Activated T-helper 17 cell treated with anti-CD3 and anti-CD28 coated beads, Interleukin-2, amount 50 U/mL, for 72 hours (primary cell): ENCODE measurements at places on chromosomes 6 and 20. TPM values are rescaled to one million over a fixed set of nuclear protein-coding genes. Genes with fewer than 3 reads are reported as not detected.

The HRH3 gene
- not detected for total RNA-seq

The SH3BGRL2 gene
- 0.24 TPM for total RNA-seq

The ROS1 gene
- not detected for total RNA-seq

The TMEM74B gene
- total RNA-seq, result 6.0 TPM

The OPN5 gene
- not detected for total RNA-seq

The IRAK1BP1 gene
- total RNA-seq, result 0.58 TPM

The GSTA1 gene
- not detected for total RNA-seq

The ZNF292 gene
- total RNA-seq, result 77.2 TPM

The HUS1B gene
- 2.4 TPM for total RNA-seq

The EXOC2 gene
- total RNA-seq, result 46.9 TPM

The ENPP4 gene
- total RNA-seq, result 7.4 TPM

The IL20RA gene
- total RNA-seq, result not detected

The CRIP3 gene
- 4.2 TPM for total RNA-seq

The CLIC5 gene
- 10.6 TPM for total RNA-seq

The VNN1 gene
- total RNA-seq, result not detected
